ENCODE measurements at places on chromosomes 5 and 9. TPM values are rescaled to one million over a fixed set of nuclear protein-coding genes. Genes with fewer than 3 reads are reported as not detected.
A peak's percentile ranks its signal among the peaks of the same experiment; 100 is the strongest.

DNA sequence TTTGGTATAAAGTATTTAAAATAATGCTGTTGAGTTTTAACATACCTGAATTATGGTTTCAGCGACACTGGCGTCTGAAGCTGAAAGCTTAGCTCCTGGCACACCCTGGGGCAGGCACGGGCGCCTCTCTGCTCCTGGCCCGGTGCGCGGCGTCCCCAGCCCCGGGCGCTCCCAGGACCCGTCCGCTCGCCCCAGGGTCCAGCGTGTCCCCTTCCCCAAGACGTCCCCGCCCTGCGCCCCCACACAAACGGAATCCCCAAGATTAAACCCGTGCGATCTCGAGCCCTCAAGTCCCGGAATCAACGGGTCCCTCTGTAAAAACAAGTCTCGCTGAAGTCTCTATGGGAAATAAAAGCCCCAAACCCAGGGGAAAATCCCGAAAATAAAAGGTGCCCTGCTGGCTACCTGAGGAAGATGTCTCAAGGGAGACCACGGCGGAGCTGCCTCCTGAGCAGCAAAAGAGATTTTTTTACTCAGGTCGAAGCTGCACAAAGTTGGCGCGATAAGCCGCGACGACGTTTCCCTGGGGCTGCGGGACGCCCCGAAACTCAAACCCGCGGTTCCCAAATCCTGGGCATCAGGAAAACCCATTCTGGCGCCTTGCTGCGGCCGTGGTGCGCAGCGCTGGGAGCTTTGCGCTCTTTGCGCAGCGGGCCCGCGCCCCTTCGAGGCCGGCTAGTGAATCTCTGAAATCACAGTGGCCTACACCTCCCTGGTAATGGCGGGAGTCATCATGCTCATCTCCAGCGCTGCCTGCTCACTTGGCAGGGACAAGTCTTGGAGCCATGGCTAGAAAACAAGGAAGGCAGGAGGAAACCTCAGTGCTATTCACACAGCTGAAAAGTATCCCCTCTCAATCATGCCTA is 6.3 kb upstream of the IFNA8 start:
- DNase-seq, result no peak

DNA sequence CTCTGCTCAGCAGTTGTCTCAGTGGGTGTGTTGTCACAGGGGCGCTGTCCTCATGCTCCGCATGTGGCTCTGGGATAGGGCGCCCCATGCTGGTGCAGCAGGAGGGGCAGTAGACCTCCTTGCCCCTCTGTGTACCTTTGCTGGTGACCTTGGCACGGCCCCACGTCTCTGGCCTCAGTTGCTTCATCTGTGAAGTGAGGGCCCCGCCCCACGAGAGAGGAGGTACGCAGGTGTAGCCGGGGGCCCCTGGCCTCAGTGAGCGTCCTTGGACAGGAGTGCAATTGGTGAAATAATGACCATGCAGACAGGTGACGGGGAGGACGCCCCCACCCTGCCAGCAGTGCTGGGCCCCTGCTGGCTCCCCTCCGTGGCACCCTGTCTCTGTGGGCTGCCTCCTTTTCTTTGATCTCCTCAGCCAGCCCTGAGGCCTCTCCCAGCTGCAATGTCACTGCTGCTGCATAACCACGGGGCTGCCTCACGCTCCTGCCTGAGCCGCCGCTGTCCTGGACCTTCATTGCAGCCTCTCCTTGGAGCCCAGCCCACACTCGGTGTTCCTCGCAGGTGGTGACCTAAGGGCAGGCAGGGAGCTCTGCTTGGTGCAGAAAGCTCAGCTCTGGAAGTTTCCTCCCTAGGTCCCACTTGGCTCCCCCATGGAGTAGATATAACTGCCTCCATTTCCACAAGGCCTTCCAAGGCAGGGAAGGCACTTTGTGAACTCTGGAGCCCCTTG is 57.3 kb downstream of the PHF2 start:
- DNase-seq, result no peak

GRCh38 chr9:114017741-114018715 is 60.1 kb downstream of the AMBP start:
- peak; percentile 35 for DNase-seq

GRCh38 chr9:92963831-92964606 is 16.7 kb downstream of the FGD3 start:
- no peak for DNase-seq

DNA sequence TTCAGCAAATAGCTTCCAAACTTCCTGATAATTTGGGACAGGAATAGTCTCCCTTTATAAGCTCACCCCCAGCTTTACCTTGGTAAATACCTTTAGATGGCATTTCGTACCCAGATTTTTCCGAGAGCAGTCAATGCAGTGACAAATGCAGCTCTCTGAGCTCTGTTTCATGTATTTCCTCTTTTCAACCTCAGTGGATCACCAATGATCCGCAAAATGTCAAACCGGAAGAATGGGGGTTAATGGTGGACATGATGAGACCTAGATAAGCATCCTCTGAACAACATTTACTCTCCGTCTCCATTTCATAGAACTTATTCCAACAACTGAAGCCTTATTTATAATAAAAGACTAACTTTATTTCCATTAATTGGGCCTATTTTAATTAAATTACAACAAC is 227.3 kb downstream of the MCTP1 start:
- DNase-seq, result no peak

GRCh38 chr5:139193928-139194327 is 4.2 kb downstream of the SIL1 start:
- peak; percentile 28 for DNase-seq

GRCh38 chr9:127738666-127739065 is 3.6 kb upstream of the TOR2A start:
- DNase-seq, result no peak

DNA sequence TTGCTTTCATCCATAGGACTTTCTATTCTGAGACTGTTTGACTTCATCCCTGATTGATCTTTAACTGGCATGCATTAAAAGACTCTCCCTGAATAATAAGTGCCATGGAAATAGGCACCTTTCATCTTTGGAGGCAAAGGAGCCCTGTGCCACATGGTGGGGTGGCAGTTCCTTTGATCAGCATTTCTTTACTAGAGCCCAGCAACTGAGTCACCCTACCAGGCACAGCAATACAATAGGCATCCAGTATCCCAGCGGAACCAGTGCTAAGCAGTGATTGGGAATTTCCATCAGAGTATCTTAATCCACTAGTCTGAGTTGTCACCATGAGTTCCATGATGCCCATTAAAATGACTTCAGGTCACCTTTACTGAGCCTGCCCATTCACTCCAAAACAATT is 476.1 kb upstream of the MPDZ start:
- DNase-seq, result no peak

TCF7 gene
- polyA plus RNA-seq, result 5.1 TPM

GLRA1 gene
- polyA plus RNA-seq, result not detected
